Activated T-cell treated with anti-CD3 and anti-CD28 coated beads for 4 hours (primary cell): ENCODE measurements at places on chromosomes 7 and 10.
A peak's percentile ranks its signal among the peaks of the same experiment; 100 is the strongest.

DNA sequence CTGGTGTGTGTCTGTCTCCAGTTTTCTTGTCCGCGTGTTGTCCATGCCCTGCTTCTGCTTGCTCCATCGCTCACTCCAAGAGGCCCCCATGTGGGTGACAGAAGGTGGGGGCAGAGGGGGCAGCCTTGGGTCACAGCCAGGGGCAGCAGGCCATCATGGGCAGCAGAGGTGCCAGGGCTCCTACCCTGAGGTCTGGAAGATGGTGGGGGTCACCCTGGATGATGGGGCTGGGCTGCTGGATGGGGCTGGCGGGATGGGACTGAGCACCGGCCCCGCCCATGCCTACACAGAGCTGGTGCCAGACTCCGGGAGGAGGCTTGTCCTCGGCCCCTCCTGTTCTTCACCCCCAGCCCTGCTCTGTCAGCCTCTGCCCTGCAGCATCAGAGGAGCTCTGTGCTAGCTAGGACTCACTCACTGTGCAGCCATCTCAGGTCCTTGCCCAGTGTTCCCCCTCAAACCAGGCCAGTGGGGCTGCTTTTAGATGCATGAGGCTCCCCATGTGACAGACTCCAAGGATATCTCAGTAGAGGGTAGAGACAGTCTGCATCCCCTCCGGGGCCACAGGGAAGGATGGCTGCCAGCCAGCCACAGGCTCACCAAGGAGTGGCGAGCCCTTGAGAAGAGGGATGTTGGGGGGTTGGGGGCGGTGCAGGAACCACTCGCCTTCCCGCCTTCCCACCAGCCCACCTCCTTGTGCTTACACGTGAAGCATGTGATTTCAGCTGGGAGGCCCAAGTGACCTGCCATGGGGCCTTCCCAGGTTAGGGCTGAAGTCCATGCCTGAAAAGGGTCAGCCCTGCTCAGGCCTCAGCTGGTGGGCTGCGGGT, 35.5 kb upstream of the PPIF start:
- DNase-seq, result no peak

DNA sequence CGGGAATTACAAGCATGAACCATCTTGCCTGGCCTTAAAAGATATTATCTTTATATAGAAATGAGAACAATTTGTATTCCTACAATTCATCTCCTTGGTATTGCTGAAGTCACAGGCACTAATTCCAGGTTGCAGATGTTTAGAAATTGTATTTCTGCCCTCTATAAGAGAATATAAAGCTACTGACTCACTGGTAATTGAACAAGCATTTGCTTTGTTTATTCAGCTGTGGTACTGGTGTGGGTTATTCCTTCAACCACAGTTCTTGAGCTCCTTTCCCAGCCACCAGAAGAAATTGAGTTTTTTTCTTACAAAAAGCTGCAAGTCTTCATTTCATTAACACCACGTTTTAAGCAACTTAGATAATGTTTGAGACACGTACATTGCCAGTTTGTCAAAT, 29.0 kb upstream of the MPP7 start:
- no peak for DNase-seq

- no peak for DNase-seq
Measured at GRCh38 chr7:146722986-146723385, 606.4 kb downstream of the CNTNAP2 start.

DNA sequence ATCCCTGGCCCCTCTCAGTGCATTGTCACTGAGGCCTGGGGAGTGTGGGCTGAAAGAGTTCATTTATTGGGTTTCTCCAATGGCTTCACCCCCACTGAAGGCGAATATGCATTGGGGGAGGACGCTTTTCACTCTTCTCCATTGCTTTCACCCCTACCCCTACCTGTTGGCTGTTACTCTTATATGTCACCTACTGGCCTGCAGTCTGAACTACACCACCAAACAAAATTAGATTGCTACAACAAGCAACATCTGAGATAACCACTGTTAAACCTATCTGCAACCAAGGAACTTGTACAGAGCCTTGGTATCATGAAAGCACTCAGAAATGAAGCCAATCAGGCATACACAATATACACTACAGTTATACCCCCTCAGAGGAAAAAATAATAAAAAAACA, 203.7 kb downstream of the REEP3 start:
- DNase-seq, result no peak

DNA sequence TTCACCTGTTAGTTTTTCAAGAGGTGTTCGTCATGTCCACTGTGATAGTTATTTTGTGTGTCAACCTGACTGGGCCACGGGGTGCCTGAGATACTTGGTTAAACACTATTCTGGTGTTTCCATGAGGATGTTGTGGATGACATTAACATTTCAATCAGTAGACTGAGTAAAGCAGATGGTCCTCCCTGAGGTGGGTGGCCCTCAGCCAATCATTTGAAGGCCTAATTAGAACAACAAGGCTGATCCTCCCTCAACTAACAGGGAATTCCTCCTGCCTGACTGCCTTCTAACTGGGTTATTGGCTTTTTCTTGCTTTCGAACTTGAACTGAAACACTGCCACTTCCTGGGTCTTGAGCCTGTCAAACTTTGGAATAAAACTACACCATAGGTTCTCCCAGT, 75.8 kb downstream of the ENO4 start:
- no peak for DNase-seq

- peak; percentile 18 for DNase-seq
Measured at GRCh38 chr7:65307651-65308299, 65.9 kb upstream of the ZNF92 start.

GRCh38 chr10:34649385-34649784, 165.7 kb downstream of the PARD3 start:
- DNase-seq, result no peak

DNA sequence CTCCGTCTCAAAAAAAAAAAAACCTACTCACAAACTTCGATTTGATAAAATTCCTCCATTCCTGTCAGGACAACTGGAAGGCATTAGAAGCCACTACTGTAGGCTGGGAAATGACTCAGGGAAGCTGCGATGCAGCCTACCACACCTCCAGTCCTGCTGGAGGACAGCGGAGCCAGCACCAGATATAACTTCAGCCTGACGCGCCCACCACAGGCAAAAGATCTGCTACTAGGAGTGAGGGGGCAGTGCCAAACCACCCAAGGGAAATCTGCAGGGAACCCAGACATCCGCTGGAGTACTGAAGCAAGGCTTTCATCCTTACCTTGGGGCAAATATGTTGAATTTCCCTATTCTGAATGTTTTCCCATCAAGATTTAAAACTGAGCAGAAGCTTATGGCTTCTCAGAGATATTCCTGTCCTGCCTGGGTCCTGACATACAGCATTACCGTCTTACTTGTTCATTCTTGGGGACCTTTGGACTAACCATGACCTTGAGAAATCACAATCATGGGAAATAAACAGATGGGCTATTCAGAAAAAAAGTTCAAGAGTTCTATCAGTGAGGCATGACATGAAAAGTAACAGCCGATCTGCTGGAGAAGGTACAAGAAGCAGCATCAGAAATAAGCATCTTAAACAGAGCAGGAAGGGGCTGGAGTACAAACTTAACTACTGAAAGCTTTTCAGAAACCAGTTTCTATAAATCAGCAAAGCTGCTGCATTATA, 20.4 kb downstream of the BCCIP start:
- DNase-seq, result no peak

DNA sequence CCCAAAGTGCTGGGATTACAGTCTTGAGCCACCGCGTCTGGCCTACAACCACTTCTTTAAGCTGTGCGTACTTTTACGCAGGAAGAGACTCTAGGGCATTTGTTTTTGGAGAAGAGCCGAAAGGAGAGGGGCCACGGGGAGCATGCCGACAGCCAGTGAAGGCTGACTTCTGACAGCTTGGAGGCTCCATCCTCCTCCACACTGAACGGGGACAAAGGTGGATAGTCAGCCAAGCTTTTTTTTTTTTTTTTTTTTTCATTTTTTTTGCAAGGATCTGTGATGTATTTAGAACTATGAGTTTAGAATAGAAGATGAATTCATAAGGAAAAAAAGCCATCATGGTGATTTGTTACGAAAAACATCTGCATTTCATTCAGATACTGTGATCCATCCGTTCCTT, 221.7 kb downstream of the ARHGAP21 start:
- no peak for DNase-seq

DNA sequence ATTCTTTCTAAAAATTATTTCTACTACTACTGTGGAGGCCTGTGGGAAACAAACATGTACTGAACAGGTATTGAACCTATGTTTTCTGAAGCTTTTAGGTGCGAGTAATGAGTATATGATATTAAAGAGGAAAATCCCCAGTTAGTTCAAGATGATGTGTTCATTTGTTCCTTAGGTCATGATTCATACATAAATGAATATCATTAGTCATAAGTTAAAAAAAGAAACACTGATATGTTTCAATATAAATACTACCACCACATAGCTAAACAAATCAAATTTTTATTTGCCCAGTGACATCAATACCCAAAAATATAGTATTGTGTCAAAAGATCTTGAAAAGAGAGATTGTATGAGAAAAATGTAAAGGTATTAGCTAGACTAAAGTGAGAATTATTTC, 210.7 kb upstream of the GNAI1 start:
- no peak for DNase-seq

- no peak for DNase-seq
Measured at GRCh38 chr7:31814187-31814586, 127.2 kb downstream of the PPP1R17 start.

DNA sequence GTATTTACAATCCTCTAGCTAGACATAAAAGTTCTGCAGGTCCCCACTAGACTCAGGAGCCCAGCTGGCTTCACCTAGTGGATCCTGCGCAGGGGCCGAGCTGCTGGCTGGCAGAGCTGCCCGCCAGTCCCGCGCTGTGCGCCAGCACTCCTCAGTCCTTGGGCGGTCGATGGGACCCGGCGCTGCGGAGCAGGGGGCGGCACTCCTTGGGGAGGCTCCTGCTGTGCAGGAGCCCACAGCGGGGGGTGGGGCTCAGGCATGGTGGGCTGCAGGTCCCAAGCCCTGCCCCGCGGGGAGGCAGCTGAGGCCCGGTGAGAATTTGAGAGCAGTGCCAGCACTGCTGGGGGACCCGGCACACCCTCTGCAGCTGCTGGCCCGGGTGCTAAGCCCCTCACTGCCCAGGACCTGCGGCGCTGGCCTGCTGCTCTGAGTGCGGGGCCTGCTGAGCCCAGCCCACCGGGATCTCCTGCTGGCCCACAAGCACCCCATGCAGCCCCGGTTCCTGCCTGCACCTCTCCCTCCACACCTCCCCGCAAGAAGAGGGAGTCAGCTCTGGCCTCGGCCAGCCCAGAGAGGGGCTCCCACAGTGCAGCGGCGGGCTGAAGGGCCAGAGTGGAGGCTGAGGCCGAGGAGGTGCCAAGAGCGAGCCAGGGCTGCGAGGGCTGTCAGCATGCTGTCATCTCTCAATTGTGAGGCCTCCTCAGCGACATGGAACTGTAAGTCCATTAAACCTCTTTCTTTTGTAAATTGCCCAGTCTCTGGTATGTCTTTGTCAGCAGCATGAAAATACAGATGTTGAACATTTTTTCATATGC, 63.1 kb downstream of the TFAM start:
- DNase-seq, result no peak

GRCh38 chr10:62899311-62899710, 83.1 kb upstream of the EGR2 start:
- DNase-seq, result no peak
